ENCODE measurements at places on chromosomes 16 and 17.

DNA sequence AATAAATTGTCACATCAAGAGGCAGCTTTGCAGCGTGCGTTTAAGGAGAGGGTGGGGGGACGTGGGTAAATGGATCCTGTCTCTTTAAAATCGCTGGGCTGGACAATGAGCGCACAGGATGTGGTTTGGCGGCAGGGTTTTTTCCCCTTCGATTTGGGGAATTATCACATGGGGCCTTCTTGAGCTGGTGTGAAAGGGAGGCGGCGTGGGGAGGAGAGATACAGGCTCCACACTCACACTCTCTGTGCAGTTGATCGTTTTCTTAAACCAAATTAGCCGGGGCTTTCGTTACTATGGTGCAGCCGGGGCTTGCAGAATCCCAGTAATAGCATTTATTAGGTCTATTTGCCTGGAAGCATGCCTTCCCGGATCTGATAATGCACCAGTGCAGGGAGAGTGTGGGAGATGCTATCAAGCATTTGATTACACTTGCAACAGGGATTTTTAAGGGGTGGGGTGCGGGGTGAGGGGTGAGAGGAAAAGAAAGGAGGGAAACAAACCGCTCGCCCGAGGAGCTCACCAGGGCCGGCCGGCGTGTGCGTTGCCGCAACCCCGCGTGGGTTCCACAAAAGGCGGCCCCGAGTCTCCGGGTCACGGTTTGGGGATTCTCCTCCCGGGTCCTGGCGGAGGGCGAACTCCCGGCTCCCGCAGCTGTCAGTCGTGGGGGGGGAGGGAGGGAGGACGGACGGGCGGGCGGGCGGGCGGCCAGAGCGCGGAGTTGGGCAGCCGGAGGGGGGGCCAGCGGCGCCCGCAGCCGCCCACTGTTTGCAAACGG is 58.8 kb upstream of the GSE1 start:
- peak; percentile 67 for DNase-seq

- DNase-seq, result no peak
Observed at GRCh38 chr16:9980981-9981380, 201.2 kb downstream of the GRIN2A start.

- no peak for DNase-seq
Observed at GRCh38 chr16:86608301-86608747, 30.0 kb downstream of the FOXL1 start.

DNA sequence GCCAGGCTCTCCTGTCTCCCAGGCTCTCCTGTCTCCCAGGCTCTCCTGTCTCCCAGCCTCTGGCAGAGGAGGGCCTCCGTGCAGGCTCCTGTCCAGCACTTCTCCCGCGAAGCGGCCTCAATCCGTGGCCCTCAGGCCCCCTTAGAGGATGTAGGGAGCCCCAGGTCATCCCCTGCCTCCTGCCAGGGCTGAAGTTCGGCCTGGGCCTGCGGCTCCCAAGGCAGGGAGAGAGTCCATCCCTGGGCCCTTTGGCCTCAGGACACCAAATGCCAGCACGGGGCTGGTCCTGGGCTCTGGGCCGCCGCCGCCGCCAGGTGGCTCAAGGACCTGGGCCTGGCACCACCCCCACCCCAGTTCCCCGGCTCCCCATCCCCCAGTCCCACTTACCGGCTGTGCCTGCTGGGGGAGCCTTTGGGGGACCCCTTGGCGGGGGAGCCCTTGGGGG is 370 bp downstream of the EVPL start:
- DNase-seq, result no peak

DNA sequence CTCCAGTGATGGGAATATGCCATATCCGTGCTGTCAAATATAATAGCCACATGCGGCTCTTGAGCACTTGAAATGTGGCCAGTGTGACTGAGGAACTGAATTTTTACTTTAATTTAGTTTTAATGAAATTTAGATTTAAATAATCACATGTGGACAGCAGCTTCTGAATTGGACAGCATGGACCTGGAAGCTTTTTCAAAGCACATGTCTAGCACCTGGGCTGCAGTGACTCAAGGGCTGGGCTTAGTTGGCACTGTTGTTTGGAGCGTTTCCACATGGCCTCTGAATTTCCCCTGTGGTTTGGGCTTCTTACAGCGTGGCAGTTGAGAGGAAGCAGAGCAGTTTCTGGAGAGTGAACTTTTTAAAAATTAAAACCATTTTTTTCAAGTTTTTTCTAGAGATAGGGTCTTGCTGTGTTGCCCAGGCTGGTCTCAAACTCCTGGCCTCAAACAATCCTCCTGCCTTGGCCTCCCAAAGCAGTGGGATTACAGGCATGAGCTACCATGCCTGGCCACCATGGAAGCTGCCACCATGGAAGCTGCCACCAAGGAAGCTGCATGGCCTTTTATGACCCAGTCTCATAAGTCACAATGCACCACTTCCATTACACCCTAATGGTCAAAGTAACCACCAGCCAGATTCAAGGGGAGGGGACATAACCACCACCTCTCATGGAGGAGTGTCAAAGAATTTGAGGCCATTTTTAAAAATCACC is 6.7 kb upstream of the TOB1 start:
- peak; percentile 42 for DNase-seq

GRCh38 chr17:80842456-80843013 is 149.1 kb upstream of the CHMP6 start:
- no peak for DNase-seq

- DNase-seq, result no peak
Observed at GRCh38 chr16:69503244-69503643, 62.5 kb upstream of the NFAT5 start.

- DNase-seq, result no peak
Observed at GRCh38 chr16:67399218-67399733, 6.0 kb upstream of the TPPP3 start.

- peak; percentile 90 for DNase-seq
Observed at GRCh38 chr16:56193951-56194726, 2.9 kb downstream of the GNAO1 start.

DNA sequence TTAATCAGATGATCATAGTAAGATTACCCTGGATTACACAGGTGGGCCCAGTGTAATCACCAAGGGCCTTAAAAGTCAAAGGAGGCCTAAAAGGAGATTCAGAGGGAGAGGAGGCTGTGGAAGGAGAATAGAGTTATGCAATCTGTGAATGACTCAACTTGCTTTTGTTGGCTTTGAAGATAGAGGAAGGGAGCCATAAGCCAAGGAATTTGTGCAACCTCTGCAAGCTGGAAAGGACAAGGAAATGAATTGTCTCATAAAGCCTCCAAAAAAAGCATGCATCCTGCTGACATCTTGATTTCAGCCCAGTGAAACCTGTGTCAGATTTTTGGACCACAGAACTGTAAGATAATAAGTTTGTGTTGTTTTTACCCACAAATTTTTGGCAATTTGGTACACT is 109.6 kb downstream of the CNTNAP4 start:
- no peak for DNase-seq

DNA sequence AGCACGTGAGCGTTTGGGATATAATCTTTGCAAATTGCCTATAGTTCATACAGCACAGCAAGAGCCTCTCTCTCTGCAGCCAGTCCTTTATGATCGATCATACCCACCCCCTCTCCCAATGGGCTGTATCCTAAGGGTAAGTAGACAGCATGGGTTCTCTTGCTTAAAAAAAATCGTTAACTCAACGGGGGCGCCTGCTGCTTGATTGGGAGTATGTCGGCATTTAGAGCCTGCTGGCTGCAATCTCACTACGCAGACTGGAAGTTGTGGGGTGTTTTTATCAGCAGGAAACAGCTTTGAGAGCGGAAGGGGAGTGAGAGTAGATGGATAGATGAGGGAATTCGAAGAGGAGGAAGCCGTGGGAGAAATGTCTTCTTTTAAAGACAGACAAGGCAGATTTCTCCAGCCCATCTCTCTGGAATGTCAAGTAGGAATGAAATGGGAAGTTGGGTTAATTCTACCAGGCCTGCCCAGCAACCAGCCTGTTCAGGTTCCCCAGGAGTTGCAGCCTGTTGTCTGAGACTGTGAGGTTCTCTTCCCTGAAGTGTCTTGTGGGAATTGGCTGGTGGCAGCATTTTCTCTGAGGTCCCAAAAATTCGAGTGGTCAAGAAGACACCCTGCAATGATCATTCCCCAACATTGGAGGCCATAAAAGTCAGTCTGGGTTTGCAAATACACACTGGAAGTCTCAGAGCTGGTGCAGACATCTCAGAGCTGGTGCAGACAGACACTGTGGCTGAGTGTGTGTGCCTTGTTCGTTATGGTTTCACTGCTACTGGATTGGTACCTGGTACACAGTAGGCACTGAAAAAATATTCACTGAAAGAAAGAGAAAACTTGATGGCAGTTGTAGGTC is 65.6 kb downstream of the PRKCB start:
- no peak for DNase-seq

GRCh38 chr16:64762211-64762610 is 359.7 kb downstream of the CDH11 start:
- no peak for DNase-seq

DNA sequence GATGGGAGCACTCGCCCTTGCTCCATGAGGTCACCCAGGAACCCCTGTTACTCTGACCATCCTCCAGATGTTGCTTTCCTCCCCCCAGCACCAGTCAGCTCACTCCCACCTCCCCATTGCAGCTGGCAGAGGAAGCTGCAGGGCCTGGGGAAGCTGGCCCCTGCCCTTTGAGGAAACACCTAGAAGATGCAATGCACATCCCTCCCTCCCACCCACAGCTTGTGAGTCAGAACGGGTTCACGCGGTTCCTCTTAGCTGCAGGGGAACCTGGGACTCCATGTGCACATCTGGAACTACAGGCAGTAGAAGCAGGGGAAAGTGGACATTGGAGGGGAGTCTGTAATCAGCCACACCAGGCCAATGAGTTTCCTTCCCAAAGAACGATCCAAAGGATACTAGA is 96.9 kb downstream of the KATNIP start:
- no peak for DNase-seq

DNA sequence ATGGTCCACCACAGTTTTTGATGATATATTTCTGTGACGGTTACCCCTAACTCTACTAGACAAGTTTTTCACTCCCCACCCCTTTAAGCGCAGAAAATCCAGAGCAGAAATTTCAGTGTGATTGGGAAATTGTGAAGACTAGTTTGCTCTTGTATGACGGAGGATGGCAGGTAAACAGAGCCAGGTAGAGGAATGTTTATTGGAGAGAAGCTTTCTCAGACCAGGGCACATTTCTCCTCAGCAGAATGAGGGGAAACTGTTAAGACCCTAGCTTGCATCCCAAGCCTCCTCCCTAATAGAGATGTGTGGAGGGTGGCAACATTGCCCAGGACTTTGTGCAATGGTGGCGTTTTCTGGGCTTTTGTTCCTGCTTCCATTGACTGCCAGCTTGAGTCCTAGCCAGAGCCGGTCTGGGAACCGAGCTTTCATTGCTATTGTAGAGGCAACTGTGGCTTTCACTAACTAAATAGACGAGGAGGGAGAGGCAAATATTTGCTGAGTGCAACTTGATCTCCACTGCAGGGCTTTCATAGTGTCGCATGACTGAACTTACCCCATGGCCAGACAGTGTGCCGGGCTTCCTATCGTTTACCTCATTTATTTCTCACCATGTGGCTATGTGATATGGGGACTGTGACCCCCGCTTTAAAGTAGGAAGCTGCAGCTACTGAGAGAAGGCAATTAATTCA is 159.6 kb upstream of the MPHOSPH6 start:
- no peak for DNase-seq

DNA sequence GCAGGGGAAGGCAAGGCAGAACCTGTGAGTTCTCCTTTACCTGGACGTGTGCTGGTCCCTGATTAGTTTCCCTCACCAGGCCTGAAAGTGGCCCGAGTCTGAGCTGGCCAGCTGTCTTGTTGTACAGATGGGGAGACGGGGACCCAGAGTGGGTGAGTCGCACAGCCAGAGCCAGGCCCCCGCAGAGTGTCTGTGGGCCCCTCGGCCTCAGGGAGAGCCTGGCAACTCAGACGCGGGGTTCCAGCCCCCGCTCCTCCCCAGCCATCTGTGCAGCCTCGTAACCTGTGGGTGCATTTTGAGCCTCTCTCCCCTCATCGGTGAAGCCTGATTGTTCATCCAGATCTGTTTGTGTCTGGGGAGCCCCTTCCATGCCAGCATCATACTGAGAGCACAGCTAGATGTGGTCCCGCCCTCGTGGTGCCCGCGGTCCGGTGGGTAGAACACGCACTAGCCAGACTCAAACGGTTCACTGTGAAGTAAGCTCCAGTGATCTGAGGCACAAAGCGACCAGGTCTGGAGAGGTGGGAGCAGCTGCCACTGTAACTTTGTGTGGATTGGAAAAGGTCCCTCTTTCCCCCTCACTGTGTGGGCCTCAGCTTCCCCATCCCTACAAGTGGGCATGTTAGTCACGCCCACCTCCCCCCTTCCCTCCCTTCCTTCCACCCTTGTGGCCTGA is 6.0 kb upstream of the NDRG4 start:
- no peak for DNase-seq

DNA sequence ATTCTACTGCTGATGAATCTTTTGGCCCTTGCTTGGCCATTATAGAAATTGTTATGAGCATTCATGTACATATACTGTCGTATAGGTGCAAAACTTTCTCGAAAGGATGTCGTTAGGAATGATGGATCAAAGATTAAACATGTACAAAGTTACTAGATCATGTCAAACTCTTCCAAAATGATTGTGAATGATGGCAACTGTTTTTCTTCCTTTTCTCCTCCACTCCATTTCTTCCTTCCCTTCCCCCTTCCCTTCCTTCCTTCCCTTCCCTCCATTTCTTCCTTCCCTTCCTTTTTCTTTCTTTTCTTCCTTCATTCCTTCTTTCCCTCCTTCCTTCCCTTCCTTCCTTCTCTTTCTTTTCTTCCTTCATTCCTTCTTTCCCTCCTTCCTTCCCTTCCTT is 973.9 kb downstream of the CDH11 start:
- DNase-seq, result no peak

DNA sequence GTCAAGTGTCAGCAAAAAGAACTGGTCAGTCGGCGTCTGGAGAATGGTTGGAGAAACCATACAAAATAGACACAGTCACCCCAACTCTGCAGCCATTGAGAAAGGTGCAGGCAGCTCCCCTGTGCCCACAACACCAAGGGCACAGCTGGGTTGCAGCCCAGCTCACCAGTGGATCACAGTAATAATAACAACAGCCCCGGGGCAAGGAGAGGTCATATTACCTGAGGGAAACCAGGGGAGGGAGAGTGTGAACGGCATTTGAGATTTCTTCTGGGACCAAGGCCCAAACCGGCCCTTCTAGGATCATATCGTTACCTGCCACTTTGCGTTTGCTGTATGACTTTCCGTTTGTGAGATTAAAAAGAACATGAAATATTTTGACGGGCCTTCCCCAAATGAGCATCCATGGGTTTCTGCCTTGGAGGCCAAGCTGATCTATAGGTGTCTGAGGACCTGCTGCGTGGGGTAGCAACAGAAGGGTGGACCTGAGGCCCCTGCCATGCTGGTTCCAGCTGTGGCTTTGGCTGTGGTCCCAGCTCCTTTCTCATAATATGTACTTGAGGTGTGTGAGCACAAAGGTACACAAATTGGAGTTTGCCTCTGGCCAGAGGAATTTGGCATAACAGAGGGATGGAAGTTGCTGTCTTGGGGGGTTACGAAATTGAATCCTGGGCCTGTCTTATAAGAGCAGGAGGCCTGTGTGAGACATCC is 154.6 kb downstream of the CMIP start:
- DNase-seq, result no peak

- no peak for DNase-seq
Observed at GRCh38 chr16:14244196-14245010, 173.3 kb downstream of the MRTFB start.

GRCh38 chr17:78933025-78933958 is 8.1 kb upstream of the TIMP2 start:
- no peak for DNase-seq
